ENCODE measurements at places on chromosomes 1 and 21. TPM values are rescaled to one million over a fixed set of nuclear protein-coding genes. Genes with fewer than 3 reads are reported as not detected.

Gene SRGAP2C
- 14.7 TPM for total RNA-seq

Gene TLCD4
- total RNA-seq: 2.7 TPM

Gene CRNN
- 0.35 TPM for total RNA-seq

Gene LAMB3
- 0.29 TPM for total RNA-seq

Gene FCER1G
- 1.4 TPM for total RNA-seq

Gene SLC16A4
- total RNA-seq: 97.1 TPM

Gene CA14
- 40.2 TPM for total RNA-seq

Gene LRRC42
- total RNA-seq: 20.1 TPM

Gene ARHGEF10L
- 41.4 TPM for total RNA-seq

Gene SPRR1B
- total RNA-seq: not detected

Gene ATP1A4
- 0.22 TPM for total RNA-seq

Gene EFNA4
- total RNA-seq: 8.3 TPM

Gene CD244
- 0.33 TPM for total RNA-seq

Gene SPAG17
- 4.8 TPM for total RNA-seq

Gene PIK3C2B
- 21.4 TPM for total RNA-seq

Gene PBX1
- total RNA-seq: 182 TPM

Gene SLAMF9
- total RNA-seq: not detected

Gene VANGL2
- total RNA-seq: 91.3 TPM

Gene SMCP
- total RNA-seq: not detected

Gene DNAJC28
- total RNA-seq: 3.2 TPM

Gene IL12RB2
- total RNA-seq: 0.36 TPM

Gene OR2L2
- total RNA-seq: 1.5 TPM

Gene HEYL
- 0.36 TPM for total RNA-seq

Gene LCK
- total RNA-seq: not detected

Gene RAP1GAP
- 13.8 TPM for total RNA-seq

Gene BRINP3
- 57.2 TPM for total RNA-seq

Gene LAMC2
- total RNA-seq: 0.14 TPM

Gene ERMAP
- total RNA-seq: 6.0 TPM

Gene TFAP2E
- 2.2 TPM for total RNA-seq

Gene IGSF9
- total RNA-seq: 14.1 TPM

Gene NEK2
- 74.3 TPM for total RNA-seq

Gene WDR3
- 45.1 TPM for total RNA-seq

Gene KRTAP10-8
- total RNA-seq: not detected

Gene TAS1R1
- total RNA-seq: 0.25 TPM

Gene AADACL3
- total RNA-seq: not detected

Gene ID3
- 16.2 TPM for total RNA-seq

Gene LCE1A
- not detected for total RNA-seq

Gene MAPKAPK2
- 43.3 TPM for total RNA-seq

Gene IL20
- total RNA-seq: 0.19 TPM

Gene FAM78B
- 3.5 TPM for total RNA-seq

Gene ARHGAP30
- total RNA-seq: 2.8 TPM

Gene KRTAP22-1
- total RNA-seq: not detected

Gene ZNF648
- total RNA-seq: 0.97 TPM

Gene MAD2L2
- total RNA-seq: 32.9 TPM

Gene KAZN
- 31.4 TPM for total RNA-seq

Gene IQCC
- 1.6 TPM for total RNA-seq

Gene FCRL2
- total RNA-seq: 0.23 TPM

Gene HDAC1
- 57.0 TPM for total RNA-seq

Gene CLCA1
- total RNA-seq: not detected

Gene OR14K1
- 0.39 TPM for total RNA-seq

Gene DMRTA2
- total RNA-seq: 0.23 TPM

Gene CNKSR1
- total RNA-seq: 0.43 TPM

Gene LDLRAP1
- total RNA-seq: 0.38 TPM

Gene LDLRAD2
- 1.3 TPM for total RNA-seq

Gene LINGO4
- 0.17 TPM for total RNA-seq

Gene TNN
- total RNA-seq: 0.05 TPM

Gene FAM151A
- not detected for total RNA-seq

All from motor neuron (in vitro differentiated cells).